EH (cell line): ENCODE measurements at places on chromosomes 16 and 17.

DNA sequence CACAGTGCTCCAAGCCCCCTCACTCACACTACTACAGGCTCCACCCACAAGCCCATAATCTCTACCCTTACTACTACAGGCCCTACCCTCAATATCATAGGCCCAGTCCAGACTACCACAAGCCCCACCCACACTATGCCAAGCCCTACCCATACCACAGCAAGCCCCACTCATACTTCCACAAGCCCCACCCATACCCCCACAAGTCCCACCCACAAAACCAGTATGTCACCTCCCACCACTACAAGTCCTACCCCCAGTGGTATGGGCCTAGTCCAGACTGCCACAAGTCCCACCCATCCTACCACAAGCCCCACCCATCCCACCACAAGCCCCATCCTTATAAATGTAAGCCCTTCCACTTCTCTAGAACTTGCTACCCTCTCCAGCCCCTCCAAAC, 13.8 kb downstream of the RIPOR1 start:
- DNase-seq, result peak; percentile 88

GRCh38 chr17:52011064-52011463, 147.4 kb downstream of the CA10 start:
- DNase-seq, result no peak

DNA sequence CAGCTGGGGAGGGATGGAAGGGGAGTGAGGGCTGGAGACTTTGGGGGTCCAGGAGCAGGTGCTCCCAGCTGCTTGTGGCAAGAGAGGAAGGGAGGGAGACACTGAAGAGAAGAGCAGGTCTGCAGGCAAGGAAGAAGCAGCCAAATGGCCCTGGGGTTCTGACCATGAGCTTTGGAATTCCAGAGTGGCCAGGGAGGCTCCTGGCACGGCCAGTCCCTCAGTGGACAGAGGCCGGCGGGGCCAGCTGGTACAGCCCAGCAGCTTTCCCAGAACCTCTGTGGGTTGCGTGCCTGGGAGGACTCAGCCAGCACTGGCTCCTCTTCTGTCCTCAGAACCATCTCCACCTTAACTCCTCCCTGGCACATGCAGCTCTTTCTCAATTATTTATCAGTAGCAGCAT, 233.0 kb downstream of the MSI2 start:
- DNase-seq, result peak; percentile 33

- no peak for DNase-seq
Measured at GRCh38 chr17:53950207-53950857, 127.6 kb downstream of the KIF2B start.

DNA sequence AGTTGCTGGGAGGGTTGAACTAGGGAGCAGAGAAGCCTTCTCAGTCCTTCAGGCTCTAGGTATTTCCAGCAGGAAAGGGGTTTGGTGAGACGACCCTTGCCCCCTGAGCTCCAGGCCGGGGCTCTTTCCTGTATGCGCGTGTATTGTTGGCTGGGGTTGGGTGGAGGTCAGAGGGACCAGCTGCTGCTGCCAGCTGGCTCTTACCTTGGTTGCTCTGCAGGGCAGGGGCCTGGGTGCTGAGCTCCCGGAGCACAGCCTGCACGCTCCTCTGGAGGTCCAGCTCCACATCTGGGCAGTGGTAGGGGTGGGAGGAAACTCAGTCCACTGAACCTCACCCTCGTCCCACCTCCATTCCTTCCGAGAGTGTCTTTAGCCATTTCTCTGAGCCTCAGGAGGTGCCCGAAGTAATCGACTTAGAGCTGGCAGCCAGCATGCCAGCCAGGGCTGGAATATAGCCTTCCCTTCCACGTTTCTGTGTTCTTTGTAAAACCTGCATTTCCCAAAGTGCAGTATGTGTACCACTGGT, 28.0 kb downstream of the PIK3R6 start:
- DNase-seq, result no peak

DNA sequence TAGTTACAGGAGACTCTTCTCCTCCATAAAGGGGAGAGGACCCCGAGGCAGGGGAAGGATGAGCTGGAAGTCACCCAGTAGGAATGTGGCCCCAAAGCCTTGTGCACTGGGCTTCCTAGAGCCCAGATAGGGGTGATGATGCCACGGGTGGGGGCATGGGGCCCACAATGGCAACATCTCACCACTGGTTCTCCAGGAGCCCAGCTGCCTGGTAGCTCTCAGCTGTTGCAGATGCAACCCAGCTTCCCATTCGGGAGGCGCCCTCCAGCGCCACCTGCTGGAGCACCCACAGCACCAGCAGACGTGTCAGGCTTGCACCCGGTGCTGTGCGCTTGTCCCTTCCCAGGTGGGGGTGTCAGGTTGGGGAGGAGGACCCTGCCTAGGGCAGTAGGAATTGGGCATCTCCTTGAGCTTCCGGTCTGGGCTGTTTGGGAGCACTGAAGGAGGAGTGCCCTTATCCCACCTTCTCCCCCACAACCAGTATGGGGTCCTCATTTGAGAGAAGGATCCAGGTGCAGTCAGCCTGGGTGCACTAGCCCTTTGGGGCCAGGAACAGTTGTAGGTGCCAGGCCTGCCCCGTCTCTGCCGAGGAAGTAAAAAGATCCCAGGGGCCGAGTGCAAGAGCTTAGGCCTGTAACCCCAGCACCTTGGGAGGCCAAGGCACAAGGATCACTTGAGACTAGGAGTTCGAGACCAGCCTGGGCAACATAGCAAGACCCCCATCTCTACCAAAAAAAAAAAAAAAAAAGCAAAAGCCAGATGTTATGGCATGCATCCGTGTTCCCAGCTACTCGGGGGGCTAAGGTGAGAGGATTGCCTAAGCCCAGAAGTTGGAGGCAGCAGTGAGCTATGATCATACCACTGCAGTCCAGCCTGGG, 14.4 kb downstream of the CDIPT start:
- peak; percentile 72 for DNase-seq

GRCh38 chr17:28096756-28097155, 54.3 kb downstream of the NLK start:
- DNase-seq, result no peak

GRCh38 chr16:70740174-70740913, 54.5 kb upstream of the MTSS2 start:
- no peak for DNase-seq

- no peak for DNase-seq
Measured at GRCh38 chr16:58425245-58425644, 33.0 kb downstream of the GINS3 start.

GRCh38 chr16:87119168-87119567, 198.0 kb downstream of the C16orf95 start:
- no peak for DNase-seq
